ENCODE measurements at places on chromosomes 2 and 18. TPM values are rescaled to one million over a fixed set of nuclear protein-coding genes. Genes with fewer than 3 reads are reported as not detected.

Gene CAB39
- total RNA-seq: 146 TPM

Gene SFXN5
- total RNA-seq: 32.4 TPM

DNA sequence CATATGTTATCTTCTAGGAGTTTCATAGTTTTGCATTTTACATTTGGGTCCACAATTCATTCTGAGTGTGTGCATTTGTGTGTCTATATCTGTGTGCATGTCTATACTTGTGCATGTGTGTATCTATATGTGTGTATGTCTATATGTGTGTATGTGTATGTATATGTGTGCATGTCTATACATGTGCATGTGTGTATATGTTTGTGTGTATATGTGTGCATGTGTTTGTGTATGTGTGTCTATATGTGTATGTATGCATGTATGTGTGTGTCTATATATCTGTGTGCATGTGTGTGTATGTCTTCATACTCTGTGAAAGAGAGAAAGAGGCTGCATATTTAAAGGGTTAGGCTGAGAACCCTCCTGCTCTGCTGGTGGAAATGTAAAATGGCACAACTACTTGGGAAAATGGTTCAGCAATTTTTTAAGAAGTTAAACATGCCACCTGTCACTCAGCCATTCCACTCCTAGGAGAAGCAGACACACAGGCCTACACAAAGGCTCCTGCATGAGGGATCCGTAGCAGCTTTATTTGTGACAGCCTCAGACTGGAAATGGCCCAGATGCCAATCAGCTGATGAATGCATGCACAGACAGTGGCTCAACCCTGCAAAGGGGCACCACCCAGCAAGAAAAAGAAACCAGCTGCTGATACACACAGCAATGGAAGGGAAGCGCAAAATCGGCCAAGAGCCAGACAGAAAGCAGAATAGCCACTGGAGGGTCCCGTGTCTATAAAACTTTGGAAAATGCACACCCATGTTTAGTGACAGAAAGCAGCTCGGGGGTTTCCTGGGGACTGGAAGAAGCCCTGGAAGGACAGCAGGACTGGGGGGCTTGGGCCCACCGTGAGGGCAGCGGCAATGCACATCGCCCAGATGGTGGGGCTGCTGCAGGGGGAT, 146.8 kb downstream of the SEPTIN10 start:
- no peak for DNase-seq

Gene LONRF2
- total RNA-seq: not detected

Gene B3GNT7
- total RNA-seq: 12.6 TPM

- no peak for DNase-seq
Observed at GRCh38 chr2:84487298-84487996, 28.4 kb upstream of the SUCLG1 start.
